Hematopoietic multipotent progenitor cell treated with erythropoietin and hydrocortisone succinate and interleukin-3 and kit ligand, for 8 days (in vitro differentiated cells): ENCODE measurements at places on chromosomes 6 and 20.

DNA sequence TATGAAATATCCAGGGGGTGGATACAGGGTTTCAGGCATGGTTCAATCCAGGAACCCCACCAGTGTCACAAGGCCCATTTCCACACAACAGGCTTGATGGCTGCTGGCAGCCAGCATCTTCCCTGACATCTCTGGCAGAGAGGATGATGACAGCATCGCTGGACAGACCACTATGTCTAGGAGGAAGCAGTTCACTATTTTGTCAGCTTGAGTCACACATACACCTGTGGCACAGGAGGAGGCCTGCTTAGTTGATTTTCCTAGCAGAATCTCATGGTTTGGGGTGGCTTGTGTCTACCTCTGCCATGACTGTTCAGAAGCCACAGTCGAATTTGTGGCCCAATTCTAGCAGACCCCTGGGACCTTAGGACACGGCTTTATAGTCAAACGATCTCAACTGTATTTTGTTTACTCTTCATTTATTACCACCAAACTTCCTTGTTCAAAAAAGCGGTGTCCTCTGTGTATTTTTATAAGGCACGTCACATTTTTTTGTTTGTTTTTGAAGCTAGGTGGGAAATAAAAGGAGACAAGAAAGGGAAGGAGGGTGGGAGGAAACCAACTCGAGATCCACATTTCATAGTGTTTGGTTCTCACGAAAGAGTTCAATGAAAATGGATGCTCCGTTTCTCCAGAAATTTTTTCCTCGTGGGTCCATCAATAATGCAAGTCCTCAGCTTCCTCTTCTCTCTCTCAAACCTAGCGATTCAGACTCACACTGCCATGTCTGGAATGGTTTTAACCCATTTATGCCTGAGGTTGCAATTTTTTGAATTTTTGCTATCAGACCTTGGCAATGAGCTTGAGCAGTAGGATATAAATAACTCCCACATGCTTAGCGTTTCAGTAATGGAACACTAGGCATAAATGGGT lies 94.4 kb downstream of the TOX2 start:
- DNase-seq, result no peak

DNA sequence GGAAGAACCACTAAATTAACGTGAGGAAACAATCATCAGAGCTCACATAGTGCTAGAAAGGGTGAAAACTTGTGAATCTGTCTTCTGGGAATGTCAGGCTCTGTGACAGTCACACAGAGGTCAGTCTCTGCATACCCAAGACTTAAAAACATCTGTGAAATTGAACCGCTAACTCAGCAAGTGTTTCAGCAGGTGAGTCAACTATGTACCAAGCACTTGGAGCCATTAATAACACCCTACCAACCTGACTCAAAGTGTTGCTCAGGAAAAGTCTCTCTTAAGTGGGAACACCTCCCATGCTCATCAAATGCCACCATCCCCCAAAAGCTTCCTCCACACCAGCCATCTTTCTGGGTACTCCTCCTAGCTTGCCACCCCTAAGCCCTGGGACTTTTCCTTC lies 92.3 kb upstream of the CARMIL1 start:
- DNase-seq, result no peak

GRCh38 chr20:45138561-45139300 lies 14.5 kb upstream of the WFDC12 start:
- DNase-seq, result peak; percentile 72

DNA sequence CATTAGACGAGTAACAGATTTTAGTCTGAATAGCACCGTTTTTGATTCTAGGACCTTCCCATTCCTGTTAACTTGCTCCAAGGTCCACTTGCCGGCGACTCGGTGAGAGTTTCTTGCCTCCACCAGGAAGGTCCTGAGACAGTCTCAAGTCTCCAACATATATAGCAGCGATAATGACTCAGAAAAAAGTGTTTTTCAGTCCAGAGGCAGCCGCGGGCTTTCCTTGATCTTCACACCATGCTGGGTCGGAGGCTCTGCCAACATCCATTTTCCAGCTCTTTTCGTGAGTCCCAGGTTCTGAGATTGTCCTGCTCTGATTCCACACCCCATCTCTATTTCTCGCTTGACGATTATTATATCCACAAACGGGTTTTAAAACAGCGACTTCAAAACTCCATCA lies 170.5 kb downstream of the GPX5 start:
- DNase-seq, result no peak

GRCh38 chr6:10901770-10902169 lies 14.9 kb downstream of the SYCP2L start:
- DNase-seq, result no peak

DNA sequence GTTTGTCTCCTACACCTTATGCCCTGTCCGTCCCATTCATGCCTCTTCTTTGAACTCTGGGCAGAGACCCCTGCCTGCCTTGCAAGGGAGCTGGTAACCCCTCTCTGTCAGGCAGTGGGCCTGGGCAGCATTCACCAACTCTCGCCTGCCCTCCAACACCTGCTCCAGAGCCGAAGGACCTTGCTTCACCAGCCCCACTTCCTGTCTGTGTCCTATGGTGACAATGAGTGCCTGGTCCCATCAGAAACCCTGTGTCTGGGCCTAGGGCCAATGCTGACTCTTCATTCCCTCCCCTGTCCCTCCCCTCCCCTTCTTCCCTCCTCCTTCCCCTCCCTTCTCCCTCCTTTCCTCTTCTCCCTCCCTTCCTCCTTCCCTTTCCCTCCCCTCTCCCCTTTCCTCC lies 22.8 kb upstream of the PCMTD2 start:
- DNase-seq, result peak; percentile 14

- DNase-seq, result peak; percentile 51
Measured at GRCh38 chr6:31558631-31559500, 11.5 kb downstream of the NFKBIL1 start.

GRCh38 chr6:100305209-100305869 lies 159.4 kb downstream of the SIM1 start:
- no peak for DNase-seq

DNA sequence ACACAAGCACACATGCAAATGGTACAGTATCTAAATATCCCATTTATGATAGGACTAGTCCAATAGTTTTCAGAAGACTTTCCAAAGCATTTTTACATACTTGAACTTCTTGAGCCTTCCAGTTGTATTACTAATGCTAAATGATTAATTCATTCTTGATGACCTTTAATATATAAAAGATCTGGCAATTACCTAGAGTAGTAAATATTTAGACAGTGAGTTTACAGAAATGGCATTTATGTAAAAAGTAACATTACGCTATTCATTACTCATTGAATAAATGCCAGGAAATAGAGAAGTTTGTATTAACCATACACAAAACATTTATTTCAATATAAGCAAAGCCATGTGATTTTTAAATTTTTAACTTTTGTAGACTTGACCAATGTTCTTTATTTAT lies 158.8 kb downstream of the DST start:
- DNase-seq, result no peak

- no peak for DNase-seq
Measured at GRCh38 chr6:50187351-50187921, 137.7 kb upstream of the DEFB112 start.

- no peak for DNase-seq
Measured at GRCh38 chr20:31716818-31717477, 5.7 kb downstream of the BCL2L1 start.

- DNase-seq, result no peak
Measured at GRCh38 chr6:16933961-16934360, 167.9 kb upstream of the STMND1 start.

GRCh38 chr6:90462102-90462501 lies 124.8 kb downstream of the MAP3K7 start:
- no peak for DNase-seq

DNA sequence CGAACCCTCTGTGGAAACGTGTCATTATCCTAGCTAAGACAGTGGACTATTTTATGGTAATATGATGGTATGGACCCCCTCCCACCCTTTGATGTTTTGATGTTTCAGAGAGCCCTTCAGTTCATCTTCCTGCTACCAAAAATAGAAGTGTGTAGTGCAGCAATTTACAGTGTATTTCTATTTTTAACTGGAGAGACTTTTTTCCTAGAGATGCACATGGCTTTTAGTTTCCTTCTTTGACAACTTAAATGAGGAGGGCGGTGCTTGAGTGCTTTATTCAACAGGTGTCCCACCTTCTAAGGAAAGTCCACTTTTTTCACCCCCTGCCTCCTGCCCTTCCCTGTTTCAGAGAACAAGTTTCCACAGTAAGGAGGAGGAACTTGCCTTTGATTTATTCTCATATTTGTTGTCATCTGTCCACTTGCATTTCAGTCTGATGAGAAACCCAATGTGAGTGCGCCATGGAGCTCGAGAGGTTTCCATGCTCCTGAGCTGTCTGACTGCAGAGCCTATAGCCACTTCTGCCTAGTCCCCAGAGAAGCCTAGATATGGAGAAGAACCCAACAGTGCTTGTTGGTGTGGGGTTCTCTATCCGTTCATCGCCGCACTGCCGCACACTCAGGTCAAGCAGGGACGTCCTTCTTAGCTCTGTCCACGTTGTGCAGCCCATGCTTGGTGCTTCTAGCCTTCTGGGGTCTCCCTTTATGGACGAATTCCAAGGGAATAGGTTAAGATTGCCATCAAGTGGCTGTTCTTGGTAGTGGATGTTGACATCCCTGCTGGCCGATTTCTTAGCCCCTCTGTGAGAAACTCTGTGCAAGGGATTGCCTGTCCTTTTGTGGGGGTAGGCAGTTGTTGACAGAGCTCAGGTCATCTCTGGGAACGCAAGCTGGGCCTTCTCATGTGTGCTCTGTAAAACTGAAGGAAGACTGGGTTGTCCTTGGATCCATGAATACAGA lies 144.2 kb downstream of the JARID2 start:
- DNase-seq, result peak; percentile 62

DNA sequence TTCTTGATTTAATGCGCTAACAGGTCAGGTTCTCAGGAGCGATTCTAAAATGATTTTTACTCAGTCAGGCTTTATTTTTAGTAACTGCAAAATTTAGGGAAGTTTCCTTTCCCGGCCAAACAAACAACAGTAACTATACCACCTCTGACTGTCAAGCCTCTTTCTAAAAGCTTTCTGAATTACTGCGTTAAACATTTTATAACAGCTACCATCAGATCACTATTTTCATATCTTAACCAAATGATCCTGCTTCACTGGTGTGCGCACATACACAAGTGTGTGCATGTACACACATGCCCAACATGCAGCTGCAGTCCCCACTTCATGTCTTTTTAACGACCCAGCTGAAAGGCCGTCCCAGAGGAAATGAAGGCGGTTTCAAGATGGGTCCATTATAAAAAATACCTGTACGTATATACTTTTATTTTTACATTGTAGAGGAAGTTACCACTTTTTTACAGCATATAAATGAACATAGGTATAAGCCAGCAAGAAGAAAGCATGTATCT lies 25.0 kb downstream of the TMEM242 start:
- DNase-seq, result no peak

- no peak for DNase-seq
Measured at GRCh38 chr20:48781634-48782033, 46.2 kb downstream of the PREX1 start.

- DNase-seq, result no peak
Measured at GRCh38 chr6:39493777-39494176, 171.3 kb upstream of the KCNK16 start.

GRCh38 chr20:3510110-3510509 lies 39.3 kb downstream of the ATRN start:
- no peak for DNase-seq

DNA sequence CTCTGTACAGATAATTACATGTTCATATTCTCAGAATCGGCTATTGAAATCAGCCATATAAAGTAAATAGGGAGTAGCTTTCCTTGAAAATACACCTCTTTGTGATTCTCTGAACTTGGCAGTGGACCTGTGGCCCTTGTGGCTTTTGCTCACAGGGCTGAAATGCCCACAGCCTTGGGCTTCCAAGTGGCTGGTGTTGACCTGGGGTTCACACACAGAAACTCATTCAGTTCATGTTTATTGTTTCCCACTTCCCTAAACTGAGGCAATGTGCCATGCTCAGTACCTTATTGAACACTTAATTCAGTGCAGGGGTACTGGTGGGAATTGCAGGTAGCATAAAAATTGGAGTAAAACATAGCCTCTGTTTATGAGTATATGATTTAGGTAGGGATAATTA lies 19.1 kb upstream of the TULP4 start:
- no peak for DNase-seq

- DNase-seq, result no peak
Measured at GRCh38 chr6:106257195-106257594, 68.4 kb downstream of the ATG5 start.

- no peak for DNase-seq
Measured at GRCh38 chr6:34697904-34698559, 1.5 kb upstream of the ILRUN start.

DNA sequence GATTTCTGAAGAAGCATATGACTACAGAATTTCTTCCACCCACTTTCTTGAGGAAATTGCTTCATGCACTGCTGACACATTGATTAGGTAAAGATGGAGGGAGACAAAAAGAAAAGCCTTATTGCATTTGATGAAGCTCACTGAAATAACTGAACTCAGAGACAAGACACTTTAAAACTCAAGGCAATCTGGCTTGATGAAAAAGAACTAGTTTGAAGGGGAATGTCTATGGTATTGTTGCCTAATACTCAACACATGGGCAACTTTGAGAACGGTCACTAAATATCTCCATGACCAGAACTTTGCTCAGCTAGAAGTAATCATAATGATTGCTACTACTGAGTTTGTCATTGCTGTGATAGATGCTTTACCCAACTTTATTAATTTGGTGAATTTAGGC lies 38.1 kb downstream of the HTR1B start:
- no peak for DNase-seq

DNA sequence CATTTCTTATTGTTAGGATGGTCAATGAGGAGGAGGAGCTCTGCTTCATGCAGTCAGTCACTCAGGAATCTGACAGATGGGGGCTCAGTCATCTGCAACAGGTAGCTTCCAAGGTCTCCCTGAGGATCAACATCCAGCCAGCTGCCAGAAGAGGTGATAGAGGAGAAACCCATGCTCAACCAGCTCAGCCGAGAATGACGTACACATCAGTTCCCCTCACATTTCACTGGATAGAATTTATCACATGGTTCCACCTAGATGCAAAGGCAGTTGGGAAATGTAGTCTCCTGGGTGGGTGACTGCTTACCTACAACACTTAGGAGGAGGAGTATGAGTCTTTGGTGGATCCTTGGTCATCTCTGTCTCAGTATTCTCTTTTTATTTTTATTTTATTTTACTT lies 144.5 kb downstream of the CEBPB start:
- peak; percentile 34 for DNase-seq

DNA sequence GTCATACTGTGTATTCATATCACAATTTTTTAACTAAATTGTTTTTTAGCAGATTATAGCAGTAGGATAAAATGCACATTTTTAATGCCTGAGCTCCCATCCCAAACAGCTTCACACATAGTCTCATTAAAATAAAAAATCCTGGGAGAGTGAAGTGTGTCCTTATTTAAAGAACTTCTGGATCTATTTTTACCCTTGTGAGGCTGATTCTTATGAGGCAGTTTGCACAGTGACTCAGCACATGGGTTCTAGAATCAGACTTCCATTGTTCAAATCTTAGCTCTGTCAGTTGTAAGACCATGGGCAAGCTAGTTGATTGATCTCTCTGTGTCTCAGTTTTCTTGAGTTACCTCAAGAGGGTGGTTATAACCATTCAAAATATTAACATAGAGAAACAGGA lies 72.3 kb downstream of the MACROD2 start:
- no peak for DNase-seq

GRCh38 chr6:32332433-32332832 lies 39.3 kb downstream of the TSBP1 start:
- DNase-seq, result no peak

- DNase-seq, result no peak
Measured at GRCh38 chr6:158029668-158030230, 48.1 kb downstream of the SYNJ2 start.
